Activated naive CD4-positive, alpha-beta T cell treated with anti-CD3 and anti-CD28 coated beads, Interleukin-2, amount 50 U/mL, for 72 hours (primary cell): ENCODE measurements at places on chromosomes 13 and 19.

GRCh38 chr19:45528149-45528743 lies 21.0 kb downstream of the VASP start:
- DNase-seq, result no peak

DNA sequence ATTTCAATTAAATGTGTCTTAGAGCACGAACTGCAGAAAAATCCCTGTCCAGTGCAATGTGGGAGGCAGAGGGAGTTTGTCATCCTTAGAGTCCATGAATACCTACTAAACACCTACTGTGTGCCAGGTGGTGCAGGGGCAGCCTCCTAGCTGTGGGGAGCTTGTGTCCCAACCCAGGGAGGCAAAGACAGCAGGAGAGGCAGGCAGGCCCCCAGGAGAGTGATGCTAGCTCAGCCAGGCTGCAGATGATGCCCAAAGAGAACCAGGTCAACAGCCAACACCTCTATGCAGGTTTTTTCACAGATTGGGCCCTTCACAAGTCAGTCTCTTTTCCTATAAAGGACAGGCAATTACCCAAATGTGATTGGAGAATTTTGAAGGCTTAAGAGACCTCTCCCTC lies 108.2 kb upstream of the UQCRFS1 start:
- no peak for DNase-seq

DNA sequence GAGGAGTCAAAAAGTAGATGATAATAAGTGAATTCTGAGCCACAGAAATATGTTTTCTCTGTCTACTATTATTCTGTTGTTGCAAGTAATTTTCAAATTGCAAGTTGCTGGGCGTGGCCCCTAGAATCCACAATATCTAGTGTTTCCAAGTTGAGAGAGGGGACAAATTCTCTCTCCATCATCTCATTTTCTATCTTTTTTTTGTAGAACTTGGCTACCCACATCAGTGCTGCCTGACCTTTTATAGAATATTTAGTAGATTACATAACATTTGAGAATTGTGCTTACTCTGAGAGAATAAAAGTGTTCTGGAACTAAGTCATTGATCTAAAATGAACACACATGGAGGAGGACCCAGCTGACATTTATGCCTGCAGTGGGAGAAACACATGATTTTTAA lies 110.9 kb upstream of the CSNK1A1L start:
- no peak for DNase-seq

DNA sequence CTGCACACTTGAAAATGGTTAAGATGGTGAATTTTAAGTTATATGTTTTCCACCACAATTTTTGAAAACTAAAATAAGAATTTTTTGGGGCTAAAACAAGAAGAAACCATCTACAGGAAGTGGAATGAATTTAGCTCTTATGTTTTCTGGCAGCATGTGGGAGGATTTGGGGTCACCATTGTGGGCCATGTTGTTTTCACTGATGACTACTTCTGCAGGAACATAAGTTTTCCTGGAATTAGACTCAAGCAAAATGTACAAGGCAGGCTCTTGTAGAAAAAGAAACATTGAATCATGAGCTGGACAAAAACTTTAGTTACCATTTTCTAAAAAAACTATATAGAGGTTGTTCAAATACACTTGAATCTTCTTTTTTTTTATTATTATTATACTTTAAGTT lies 125.3 kb upstream of the C1QTNF9B start:
- DNase-seq, result no peak

- DNase-seq, result no peak
Measured at GRCh38 chr19:30857966-30858490, 485.8 kb downstream of the ZNF536 start.

DNA sequence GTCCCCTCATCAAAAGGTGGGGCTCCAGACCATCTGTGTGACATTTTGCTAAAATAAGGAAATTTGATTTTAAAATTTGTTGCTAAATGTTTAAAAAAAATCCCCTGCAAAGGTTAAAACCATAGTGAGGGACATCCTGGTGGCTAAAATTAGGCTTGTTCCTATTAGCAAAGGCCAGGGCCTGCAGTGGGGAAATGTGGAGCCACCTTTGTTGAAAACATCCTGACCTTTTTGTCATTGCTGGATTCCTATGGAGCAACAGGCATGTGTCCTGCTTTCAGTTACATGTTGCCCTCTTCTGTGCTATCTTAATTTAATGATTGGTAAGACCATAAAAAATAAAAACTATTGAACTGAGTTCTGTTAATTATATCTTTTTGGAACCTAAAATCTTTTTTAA lies 524.3 kb downstream of the KCTD12 start:
- DNase-seq, result no peak

GRCh38 chr13:29050719-29051118 lies 230.6 kb downstream of the MTUS2 start:
- no peak for DNase-seq

GRCh38 chr19:19098084-19098702 lies 34.4 kb downstream of the SLC25A42 start:
- no peak for DNase-seq

DNA sequence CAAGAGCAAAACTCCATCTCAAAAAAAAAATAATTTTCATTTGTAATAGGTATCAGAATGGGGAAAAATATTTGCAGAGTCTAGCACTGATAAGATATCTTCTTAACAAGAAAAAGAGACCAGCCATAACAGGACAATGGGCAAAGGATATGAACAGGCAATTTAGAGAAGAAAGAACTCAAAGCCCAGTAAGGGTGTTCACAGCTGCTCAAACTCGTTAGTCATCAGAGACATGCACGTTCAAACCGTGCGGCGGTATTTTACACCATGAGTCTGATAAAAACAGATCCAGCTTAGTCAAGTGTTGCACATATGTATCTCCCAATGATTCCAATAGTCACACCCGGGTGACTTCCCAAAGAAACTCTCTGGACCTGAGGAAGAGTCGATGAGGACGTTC lies 13.7 kb upstream of the NCCRP1 start:
- DNase-seq, result no peak

DNA sequence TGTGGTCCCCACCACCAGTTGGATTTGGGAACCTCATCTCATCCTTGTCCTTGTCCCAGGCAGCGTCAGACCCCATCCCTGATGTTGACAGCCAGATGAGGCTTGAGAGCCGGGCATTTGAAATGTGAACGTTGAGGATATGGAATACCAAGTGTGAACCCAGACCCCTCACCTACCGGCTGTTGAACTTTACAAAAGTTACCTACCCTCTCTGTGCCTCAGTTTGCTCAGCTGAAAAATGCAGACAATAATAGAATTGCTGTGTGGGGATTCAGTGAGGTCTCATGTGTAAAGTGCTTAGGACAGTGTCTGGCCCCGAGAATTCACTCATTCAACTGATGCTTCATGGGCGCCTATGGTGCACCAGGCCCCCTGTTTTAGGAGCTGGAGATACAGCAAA lies 693 bp upstream of the SIGLEC14 start:
- DNase-seq, result no peak

DNA sequence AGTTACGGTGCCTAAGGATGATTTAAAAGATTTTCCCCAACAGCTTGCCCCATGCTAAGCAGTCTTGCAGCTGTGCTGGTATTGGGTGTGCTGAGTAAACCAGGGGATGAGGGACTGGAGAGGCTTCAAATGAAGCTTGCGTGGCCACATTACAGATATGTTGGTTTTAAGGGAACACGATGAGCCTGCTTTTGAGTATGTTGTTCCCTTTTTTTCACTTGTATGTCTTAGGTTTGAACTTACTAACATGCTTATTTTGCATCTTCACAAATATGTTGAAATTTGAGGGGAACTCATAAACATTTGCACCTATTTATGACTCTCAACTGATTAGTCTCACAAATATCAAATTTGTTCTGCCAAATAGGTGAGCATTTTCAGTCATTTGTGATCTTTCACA lies 2.0 kb upstream of the IL17D start:
- no peak for DNase-seq

DNA sequence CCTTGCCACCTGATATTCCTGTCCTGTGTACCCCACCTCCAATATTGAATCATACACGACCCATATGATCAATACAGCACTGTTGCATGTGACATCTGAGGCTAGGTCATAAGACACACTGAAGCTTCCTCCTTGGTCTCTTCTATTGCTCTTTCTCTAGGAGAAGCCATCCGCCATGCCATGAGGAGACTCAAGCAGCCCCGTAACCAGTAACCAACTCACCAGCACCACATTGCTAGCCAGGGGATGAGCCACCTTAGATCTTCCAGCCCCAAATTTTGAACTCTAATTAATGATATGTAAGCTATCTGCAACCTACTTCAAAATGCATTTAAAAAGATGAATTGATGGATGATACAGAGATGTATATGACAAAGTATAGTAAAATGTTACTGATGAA lies 28.6 kb downstream of the ZNF557 start:
- no peak for DNase-seq

DNA sequence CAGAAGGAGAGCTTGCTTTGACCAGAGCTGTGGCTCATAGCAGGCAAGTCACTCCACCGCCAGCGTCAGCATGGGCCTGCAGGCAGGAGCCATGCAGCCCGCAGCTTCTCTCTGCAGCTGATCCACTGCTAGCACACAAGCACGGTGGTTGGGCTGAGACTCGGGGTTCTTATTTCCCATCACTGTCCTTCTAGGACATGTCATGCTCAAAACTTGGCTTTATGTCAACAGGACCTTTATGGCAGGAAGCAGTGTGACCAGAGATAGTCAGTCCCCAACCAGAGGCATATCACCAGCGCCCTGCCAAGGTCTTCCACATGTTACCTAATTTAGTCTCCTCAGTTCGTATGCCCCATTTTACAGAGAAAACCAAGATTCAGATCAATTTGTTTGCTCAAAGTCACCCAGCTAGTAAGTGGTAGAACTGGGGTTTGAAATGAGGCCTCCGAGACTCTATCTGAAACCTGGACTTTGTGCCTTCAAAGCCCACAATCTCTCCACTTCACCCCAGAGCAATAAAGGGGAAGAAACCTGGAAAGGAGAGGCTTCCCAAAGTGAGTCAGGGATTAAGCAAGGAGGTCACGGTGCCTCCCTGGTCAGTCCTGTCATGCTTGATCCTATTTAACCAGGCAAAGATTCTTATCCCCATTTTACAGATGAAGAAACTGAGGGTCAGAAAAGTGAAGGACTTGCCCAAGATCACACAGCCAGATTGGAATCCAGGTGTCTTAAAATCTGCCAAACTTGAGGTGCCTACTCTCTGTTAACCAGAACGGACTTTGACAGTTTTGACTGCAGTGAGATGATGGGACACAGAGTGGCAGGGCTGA lies 5.1 kb downstream of the TMEM272 start:
- DNase-seq, result no peak

- DNase-seq, result no peak
Measured at GRCh38 chr19:39540333-39540673, 342 bp upstream of the EID2 start.

DNA sequence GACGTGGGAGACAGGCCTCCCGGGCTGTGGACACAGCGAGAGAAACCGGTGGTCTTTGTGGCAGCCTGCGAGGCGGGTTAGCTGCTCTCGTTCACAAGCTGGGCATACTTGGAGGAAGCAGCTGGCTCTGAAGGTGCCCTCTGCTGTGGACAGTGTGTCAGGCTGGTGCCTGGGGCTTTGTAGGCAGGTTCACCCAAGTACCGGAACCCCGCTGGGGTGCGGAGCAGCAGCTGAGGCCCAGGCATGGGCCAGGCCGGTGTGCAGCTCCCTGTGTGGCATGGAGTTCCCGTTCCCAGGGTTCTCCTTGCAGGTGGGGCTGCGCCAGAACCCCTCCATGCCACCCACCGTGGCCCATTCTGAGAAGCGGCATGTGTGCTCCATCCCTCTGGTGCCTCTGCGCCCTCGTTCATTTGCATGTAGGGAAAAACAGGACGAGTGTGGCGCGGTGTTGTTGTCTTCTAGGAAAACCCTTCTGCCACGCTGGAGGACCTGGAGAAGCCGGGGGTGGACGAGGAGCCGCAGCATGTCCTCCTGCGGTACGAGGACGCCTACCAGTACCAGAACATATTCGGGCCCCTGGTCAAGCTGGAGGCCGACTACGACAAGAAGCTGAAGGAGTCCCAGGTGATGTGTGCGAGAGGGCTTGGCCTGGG lies 20.0 kb downstream of the UPF1 start:
- DNase-seq, result no peak

- DNase-seq, result no peak
Measured at GRCh38 chr19:3979289-3979673, 6.0 kb downstream of the EEF2 start.

- no peak for DNase-seq
Measured at GRCh38 chr13:51793570-51794271, 10.2 kb downstream of the DHRS12 start.

- no peak for DNase-seq
Measured at GRCh38 chr19:49713236-49713845, 22.4 kb downstream of the CPT1C start.

DNA sequence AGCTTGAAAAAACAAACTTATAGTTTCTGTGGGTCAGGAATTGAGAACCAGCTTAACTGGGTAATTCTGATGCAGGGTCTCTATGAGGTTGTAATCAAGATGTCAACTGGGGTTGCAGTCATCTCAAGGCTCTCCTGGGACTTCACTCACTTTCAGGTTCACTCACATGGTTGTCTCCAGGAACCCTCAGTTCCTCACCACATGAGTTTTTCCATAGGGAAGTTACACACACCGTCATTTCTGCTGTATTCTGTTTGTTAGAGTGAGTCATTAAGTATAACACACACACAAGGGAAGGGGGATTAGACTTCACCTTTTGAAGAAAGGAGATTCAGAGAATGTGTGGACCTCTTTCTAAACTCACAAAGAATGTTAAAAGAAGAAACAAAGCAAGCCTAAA lies 34.9 kb upstream of the MLNR start:
- no peak for DNase-seq

GRCh38 chr19:51926426-51926783 lies 867 bp upstream of the ZNF613 start:
- no peak for DNase-seq

GRCh38 chr19:35311901-35312665 lies 16.9 kb upstream of the CD22 start:
- DNase-seq, result no peak

- DNase-seq, result no peak
Measured at GRCh38 chr13:74562381-74562780, 428.2 kb upstream of the KLF12 start.

DNA sequence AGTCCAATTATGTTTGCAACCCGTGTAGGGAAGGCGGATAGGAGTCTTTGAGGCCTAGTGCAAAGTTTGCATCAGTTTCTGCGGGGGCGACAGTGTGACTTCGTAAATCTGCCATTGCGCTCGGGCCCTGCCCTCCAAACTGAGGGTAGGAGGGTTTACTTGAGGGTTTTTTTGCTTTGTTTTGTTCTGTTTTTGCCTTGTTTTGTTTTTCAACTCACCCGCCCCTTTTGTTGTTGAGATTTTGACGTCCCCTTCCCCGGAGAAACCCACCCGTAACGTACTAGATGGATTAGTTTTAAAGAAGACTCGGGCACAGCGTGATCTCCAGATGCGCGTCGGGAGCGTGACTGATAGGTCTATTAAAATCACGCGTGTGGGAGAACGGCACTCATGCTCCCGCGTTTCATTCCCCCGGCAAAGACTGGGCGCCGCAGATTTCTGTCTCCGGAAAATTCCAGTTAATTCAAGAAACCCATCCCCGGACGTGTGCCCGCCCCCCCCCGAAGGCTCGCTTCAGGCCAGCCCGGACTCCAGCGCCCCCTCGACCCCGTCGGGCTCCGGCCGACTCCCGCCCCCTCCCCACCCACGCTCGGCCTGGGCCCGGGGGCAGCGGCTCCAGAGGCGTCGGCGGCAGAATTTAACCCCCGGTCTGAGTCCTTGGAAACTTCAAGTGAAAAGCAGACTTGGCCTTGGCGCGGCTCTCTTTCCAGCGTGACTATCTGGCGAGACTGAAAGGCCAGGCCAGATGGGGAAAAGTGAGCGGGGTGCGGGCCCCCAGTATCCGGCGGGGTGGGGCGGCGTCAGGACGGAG lies 5.0 kb downstream of the SOX1 start:
- no peak for DNase-seq

GRCh38 chr13:111165241-111166010 lies 50.3 kb downstream of the ARHGEF7 start:
- DNase-seq, result no peak

- no peak for DNase-seq
Measured at GRCh38 chr19:43713208-43713607, 2.7 kb upstream of the IRGC start.
